Fibroblast of skin of scalp (primary cell): ENCODE measurements at places on chromosomes 5 and 9.
A peak's percentile ranks its signal among the peaks of the same experiment; 100 is the strongest.

DNA sequence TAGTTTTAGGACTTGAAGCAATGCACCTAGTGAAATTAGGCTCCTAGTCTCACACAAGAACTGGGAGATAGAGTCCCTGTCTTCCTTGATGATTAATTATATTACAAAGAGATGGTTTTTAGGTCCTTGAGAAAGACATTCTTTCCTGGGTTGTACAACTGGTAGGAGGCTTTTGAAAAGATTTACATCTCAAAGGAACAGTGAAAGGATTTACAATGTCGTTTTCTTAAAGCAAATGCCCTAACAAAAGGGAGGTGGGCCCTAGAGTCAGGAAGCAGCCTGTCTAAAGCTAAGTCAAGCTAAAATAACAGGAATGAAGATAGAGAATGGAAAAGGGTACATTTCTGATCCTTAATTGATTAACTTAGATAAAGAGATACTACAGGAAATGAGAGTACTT lies 102.2 kb upstream of the IL7R start:
- no peak for DNase-seq

DNA sequence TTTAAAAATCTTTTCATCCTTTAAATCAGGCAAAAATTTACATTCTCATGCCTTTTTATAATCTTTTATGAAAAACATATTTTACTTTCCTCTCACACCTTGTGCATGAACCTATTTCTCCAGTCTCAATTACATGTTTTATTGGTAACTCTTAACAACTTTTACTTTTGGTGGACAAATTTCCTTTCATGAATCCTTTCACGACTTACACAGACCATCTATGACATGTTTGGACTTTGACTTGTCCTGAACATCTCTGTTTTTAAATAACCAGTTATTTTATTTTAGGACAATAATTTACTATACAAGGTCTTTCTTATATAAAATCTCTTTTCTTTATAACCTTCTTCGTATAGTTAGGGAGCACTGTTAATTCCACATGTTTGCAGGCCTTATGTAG lies 26.5 kb upstream of the MTMR12 start:
- DNase-seq: no peak

GRCh38 chr9:133890583-133890982 lies 101.5 kb downstream of the VAV2 start:
- no peak for DNase-seq

- no peak for DNase-seq
Measured at GRCh38 chr9:126490214-126490631, 123.5 kb upstream of the LMX1B start.

- no peak for DNase-seq
Measured at GRCh38 chr9:1880038-1880565, 135.0 kb upstream of the SMARCA2 start.

- no peak for DNase-seq
Measured at GRCh38 chr9:9299134-9299533, 1313.7 kb downstream of the PTPRD start.

DNA sequence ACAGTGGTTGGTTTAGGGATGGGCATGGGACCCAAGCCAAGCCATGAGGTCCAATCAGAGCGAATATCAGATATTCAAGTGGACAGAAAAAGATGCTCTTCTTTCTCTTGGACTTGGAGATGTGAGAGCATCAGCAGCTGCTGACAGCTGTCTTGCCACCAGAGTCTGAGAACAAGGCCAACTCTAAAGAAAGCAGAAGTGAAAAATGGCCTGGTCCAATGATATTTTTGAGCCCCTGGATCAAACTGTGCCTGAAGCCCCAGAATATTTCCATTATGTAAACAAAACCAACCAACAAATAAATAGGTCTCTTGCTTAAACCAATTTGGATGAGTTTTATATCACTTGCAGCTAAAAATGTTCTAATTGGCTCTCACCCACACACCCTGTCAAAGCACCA lies 30.7 kb upstream of the JADE2 start:
- DNase-seq: no peak

DNA sequence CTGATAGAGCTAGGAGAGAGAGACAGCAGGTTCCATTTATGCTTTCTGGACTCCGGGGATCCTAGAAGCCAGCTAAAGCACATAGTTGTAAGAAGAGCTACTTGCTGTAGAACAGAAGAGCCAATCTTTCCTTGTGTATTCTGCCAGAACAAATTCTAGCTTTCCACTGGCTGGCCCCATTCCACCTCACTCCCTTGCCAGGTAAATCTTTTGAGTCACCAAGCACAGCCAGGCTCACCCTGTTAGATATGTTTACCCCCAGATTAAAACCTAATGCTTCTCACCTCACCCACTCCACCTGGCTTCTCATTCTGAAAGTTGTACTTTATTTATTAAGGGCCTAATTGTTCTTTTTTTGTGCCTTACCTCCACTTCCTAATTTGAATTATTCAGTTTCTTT lies 48.9 kb upstream of the CHD1 start:
- DNase-seq: no peak

DNA sequence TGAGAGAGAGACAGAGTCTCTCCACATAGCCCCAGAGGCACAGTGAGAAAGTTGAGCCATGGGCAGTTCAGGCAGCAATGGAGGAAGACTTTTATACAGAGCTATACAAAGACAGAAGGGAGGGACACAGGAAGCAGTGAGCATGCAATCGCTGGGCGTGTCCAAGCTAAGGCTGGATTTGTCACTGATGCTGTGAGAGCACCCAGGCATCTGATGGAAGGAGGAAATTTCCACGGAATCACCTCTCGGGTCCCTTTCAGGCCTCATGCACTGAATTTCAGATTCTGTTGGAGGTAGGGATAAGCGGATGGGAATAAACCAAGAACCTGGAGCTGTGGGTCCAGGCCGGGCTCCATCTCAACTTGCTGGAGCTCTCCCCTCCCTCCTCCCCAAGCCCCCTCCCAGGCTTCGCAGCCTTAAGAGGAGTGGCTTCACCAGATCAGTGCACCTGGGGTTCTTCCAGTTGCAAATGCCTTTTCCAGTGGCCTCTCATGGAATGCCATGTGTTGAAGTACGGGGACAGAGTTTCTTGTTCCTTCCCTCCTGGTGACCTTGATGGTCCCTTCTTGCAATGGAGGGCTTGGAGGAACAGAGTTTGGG lies 114.8 kb upstream of the ALDH1B1 start:
- no peak for DNase-seq

GRCh38 chr5:107698286-107698685 lies 27.5 kb upstream of the EFNA5 start:
- peak; percentile 61 for DNase-seq

DNA sequence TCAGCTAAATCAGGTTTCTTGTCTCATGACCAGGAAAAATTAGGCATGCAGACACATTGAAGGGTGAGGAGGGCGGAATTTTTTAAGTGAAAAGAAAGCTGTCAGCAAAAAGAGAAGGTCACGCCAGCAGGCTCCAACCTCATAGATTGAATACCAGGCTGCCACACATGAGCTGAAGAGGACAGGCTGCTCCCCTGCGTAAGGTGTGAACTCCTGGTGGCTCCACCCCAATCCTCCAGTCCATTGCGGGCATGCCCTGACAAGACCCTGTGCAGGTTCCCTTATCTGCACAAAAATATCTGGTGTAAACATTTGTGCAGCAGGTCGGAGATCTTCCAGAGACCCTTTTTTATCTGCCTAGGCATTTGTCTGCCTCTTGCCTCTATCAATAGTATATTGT lies 22.9 kb upstream of the TEX10 start:
- DNase-seq: no peak

GRCh38 chr5:135182675-135183074 lies 148.6 kb upstream of the PITX1 start:
- DNase-seq: no peak

DNA sequence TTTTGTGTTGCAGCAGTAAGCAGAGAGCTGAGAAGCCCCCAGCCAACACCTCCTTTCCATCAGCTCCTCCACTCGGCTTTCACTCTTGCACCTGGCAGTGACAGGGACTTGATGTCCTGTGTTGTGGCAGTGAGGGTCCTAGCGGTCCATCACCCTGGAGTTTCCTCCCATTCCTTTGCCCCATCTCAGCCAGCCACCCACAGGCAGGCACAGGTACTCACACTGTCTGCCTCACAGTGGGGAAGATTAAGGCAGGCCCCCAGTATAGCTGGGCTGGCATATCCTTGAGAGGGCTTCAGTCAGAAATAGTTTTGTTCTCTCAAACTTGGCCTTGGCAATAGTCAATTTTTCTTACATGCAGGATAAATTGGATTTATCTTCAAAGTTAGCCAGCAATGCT lies 362.7 kb downstream of the GADD45G start:
- no peak for DNase-seq

GRCh38 chr9:16505199-16505598 lies 365.3 kb downstream of the BNC2 start:
- peak; percentile 62 for DNase-seq

- DNase-seq: no peak
Measured at GRCh38 chr5:120794121-120794520, 330.0 kb downstream of the PRR16 start.

DNA sequence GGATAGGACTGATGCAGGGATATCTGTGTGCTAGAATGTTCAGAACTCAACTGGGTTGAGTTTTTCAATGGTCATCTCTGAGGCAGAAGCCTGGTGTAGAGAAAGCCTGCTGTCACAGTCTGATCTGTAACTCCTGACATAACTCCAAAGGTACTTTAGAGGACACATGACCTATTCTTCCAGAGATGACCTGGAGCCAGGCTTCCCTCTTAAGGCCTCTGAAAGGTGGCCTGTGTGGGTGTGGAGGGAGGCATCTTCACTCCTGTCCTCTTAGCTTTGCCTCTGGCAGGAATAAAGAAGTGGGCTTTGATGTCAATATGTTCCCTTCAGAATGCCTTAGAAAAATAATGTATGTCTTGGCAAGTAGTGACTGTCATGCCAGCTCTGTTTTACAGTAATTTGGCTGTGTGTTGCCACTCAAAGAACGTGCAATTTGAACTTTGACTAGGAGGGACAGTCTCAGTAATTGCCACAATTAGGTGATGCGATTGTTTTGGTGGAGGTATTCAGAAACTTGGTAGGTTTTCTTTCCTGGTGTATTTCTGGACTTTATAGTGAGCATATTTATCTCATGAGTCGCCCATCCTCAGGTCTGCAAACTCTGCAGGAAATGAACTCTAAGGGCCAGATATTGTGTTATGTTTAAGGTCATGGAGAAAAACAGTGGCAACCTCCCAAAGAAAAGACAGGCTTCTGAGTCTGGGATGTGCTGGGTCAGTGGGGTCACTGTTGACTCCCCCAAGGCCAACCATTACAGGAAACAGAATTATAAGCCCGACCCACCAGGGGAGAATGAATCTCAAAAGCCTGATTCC lies 3.2 kb upstream of the C5orf63 start:
- peak; percentile 28 for DNase-seq

DNA sequence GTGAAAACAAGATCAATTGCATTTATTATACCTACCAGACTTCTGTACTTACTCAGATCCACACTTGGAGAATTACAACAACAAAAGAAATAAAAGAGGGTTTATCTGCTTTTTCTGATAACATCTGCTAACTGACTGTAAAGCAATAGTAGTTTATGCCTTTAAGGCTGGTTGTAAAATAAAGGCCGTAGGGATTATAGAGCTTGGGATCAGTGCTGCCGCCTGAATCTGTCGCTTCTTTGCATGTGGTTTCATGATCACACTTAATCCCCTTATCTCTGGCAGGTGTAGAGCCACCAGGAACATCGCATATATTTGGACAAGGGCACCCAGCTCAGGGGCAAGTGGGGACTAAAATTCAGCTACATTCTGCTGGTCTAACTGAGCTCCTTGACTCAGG lies 146.7 kb downstream of the CCDC192 start:
- DNase-seq: no peak

DNA sequence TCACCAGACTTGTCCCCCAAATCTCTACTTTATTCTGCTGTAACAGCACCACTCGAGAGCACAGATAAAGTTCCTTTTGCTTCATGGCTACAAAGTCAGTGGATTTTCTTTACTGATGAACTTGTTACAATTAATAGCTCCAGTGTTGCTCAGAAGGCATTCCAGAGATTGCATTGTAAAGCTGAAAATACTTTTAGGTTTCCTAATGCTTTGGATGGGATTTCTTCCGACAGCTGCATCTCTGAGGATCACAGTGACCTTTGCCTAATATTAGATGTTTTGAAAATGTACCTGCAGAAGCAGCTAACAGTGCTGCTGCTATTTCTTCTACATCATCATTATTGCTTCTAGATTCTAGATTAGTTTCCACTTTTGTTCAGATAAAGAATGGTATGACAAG lies 58.8 kb upstream of the TMEM171 start:
- no peak for DNase-seq

GRCh38 chr9:135857843-135858242 lies 49.5 kb downstream of the CAMSAP1 start:
- DNase-seq: no peak

GRCh38 chr5:142015781-142016533 lies 3.1 kb upstream of the GNPDA1 start:
- DNase-seq: no peak

- no peak for DNase-seq
Measured at GRCh38 chr5:150245111-150245789, 44.3 kb downstream of the CAMK2A start.

DNA sequence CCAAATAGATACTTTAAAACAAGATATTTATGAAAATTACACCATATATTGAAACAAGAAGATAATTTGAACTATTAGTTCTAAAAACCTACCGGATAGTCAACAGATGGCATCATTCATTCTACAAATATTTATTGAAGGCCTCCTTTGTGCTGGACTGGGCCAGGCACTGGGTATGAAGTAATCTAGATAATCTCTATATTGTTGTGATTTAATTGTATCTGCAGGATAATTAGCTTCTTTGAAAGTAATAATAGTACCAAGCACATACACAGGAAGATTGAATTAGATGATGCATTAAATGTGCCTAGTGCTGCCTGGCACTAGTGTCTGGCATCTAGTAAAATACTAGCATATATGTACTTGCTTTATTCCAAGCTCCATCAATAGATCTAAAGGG lies 735.2 kb upstream of the DMAC1 start:
- no peak for DNase-seq

DNA sequence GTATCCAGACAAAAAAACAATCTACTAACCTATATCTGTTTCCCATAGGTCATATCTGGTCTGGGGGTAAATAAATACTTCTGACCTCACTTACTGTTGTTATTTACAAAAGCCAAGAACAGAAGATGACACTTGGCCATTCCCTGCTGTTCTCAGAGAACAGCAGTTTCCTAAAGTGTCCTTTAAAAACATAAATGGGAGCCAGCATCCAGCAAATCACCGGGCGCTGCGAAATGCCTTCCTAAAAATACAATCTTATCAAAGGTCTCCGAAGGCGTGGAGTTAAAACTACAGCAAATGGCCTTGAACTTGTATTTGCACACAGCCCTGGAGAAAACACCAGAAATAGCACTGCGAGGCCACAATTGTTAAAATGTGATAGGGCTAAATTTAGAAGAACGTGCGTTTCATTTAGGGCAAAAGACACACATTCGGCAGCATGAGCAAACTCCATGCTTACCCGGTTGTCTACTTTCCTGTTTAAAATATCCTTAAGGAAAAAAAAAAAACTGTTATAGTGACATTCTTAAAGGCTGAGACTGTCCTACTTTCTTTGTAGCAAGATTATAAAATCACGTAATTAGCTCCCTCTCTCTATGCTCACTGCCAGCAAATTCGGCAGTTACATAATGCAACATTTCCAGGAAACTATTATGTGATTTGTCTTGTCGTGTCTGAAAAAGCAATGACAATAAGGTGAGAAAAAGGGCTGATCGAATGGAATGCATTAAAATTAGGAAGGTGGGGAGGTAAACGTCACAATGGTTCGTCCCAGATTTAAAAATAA lies 1.5 kb downstream of the NFIL3 start:
- peak; percentile 44 for DNase-seq
